ENCODE measurements at places on chromosomes 3 and 15.

GRCh38 chr3:175716446-175716845 lies 857.3 kb downstream of the NAALADL2 start:
- peak; percentile 1 for DNase-seq

GRCh38 chr3:99523431-99524127 lies 114.8 kb upstream of the COL8A1 start:
- no peak for DNase-seq

DNA sequence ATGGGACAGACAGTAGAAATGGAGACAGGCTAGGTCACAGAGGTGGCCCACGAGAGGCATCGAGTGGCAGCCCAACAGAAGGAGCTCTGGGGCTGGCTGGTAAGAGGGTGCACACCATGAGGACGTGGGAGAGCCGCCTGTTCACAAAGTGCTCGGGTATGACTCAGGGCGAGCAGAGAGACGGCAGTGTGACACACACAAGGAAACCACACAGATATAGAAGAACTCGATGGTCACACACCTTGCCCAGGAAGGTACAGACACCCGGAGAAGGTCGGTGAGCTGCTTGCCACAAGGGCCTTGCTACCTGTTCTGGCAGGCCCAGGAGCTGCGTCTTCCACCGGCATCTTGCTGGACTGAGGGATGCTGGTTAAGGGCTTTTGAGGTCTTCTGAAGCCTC lies 50.2 kb downstream of the CA12 start:
- no peak for DNase-seq

DNA sequence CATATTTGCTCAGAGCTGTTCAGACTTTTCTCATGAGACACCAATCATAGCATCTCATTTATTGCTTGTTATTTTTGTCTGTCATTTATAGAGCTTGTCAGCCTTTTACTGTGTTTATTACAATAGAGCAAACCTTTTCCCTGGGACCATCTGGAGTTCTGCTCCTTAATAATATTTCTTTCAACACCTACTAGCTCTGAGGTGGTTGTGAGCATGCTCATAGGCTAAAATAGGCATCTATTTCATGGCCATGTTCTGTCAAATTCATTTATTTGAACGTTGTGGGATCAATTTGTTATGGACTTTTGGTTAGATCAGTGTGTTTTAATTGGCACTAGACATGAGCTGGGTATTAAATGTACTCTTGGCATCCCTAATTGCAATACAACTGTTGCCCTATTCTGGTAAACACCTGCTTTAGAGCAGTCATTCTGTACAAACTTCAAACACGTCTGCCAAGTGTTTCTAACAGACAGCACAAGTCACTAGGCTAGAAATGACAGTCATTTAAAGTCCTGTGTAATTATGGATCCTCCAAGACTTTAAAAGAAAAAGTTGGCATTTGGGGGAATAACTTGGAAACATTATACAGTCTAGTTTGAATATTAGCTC lies 766.3 kb downstream of the ZNF385D start:
- no peak for DNase-seq

DNA sequence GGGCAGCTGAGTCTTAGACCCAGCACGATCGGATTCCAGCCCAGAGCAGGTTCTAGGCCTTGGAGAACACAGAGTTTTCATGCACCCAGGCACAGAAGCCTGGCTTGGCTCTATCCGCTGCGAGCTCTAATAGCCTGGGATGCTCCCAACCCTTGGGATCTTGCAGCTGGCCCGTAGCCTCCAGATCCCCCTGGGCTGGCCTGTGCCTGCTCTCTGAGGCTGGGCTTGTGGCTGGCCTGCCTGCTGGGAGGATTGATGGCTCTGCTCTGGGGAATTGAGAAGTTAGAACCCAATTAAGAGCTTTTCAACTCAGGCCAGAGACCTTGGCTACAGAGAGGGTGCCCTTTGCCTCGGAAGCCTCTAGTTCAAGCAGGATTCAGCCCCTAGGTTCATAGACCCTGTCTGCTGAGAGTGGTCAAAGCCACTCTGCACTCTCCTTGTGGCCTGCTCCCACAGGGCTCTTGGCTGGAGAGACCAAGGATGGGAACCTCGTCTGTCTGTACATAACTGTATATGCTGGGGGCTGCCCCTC lies 64.4 kb downstream of the MAGEF1 start:
- no peak for DNase-seq

DNA sequence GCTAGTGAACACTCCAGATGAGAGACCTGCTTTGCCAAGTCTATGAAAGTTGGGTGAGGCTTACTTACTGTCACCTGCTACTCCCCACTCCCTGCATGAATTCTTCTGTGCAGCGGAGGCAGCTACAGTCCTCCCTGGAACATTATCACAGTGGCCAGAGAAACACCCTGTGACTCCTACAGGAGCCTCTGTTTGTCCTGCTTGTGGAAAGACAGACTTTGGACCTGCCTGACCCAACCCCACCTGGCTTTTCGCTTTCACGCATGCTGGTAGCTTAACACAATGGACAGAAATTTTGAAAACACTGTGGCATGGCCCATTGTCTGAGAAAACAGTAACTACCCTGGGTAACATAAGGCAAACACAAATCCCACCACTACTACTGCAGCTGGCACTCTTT lies 1565.5 kb upstream of the CADM2 start:
- DNase-seq: no peak

- no peak for DNase-seq
These were observed 329.7 kb downstream of the RORA start for GRCh38 chr15:60899322-60899966.
